Mesothelial cell of epicardium (in vitro differentiated cells): ENCODE measurements at places on chromosomes 16 and 17. TPM values are rescaled to one million over a fixed set of nuclear protein-coding genes. Genes with fewer than 3 reads are reported as not detected.
A peak's percentile ranks its signal among the peaks of the same experiment; 100 is the strongest.

- H3K36me3 ChIP-seq, result no peaks in the 10 kb centered on the region
- no peak overlapping the region for H3K27ac ChIP-seq
- H3K27me3 ChIP-seq, result peaks cover 44% of the 10 kb centered on the region
- H3K4me3 ChIP-seq, result peak overlapping the region; percentile 10
These were observed 116.6 kb downstream of the PRKCB start for GRCh38 chr16:23952128-23952970.

DNA sequence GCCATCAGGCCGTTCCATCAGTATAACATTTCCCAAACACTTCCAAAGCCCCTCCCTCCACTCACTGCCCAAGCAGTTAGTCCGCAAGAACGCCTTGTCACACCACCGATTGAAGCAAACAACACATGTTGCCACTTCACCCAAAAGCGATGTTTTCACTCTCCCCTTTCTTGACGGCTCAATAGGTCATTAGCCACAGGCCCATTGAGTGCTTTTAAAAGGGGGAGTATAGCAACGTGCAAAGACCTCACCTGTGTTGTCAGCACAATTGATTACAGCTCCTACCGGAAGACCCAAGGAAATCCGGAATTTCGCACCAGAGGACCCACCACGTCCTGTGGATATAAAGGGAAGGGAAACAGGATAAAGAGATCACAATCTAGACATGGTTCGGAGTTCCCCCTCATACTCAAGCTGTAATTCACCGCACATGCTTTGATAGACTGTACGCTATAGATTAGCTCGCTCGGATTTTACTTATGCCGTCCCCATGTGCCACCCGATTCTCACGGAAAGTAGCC is 690 bp downstream of the RPL23 start:
- peaks cover 33% of the 10 kb centered on the region for H3K36me3 ChIP-seq
- H3K27me3 ChIP-seq, result no peaks in the 10 kb centered on the region
- peak overlapping the region; percentile 100 for H3K27ac ChIP-seq
- DNase-seq, result no peak
- H3K4me3 ChIP-seq, result peak overlapping the region; percentile 100

DNA sequence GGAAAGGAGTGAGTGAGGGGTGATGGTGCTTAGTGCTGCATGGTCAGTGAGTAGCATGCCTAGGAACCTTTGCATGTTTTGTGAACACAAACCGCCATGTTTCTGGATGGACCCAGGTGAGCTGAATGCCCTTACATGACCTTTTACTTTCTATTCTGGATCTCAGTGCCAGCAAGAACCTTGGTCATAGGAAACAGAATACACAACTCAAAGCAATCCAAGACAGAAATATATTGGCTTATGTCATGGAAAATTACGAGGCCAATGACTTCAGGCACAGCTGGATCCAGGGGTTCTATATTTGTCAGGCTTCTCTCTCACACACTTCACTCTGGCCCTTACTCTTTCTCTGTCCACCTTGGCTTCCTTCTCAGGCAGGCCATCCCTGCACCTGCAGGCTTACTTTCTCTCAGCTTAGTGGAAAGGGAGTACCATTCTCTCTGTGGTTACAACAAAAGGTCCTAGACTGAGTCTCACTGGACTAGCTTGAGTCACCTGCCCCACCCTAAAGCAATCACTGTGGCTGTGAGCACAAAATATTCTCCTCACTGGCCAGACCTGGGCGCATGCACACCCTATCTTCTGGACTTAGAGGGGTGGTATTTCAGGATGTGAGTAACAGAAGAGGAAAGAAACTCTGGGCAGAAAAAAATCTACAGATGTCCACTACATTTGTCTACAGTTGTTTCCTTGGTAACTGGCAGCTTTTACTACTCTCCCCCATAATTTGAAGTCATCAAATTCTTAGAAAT is 20.4 kb upstream of the CPNE2 start:
- no peaks in the 10 kb centered on the region for H3K36me3 ChIP-seq
- peaks cover 8% of the 10 kb centered on the region for H3K4me1 ChIP-seq
- no peak for DNase-seq
- no peak overlapping the region for H3K27ac ChIP-seq
- H3K27me3 ChIP-seq, result peaks cover 14% of the 10 kb centered on the region

DNA sequence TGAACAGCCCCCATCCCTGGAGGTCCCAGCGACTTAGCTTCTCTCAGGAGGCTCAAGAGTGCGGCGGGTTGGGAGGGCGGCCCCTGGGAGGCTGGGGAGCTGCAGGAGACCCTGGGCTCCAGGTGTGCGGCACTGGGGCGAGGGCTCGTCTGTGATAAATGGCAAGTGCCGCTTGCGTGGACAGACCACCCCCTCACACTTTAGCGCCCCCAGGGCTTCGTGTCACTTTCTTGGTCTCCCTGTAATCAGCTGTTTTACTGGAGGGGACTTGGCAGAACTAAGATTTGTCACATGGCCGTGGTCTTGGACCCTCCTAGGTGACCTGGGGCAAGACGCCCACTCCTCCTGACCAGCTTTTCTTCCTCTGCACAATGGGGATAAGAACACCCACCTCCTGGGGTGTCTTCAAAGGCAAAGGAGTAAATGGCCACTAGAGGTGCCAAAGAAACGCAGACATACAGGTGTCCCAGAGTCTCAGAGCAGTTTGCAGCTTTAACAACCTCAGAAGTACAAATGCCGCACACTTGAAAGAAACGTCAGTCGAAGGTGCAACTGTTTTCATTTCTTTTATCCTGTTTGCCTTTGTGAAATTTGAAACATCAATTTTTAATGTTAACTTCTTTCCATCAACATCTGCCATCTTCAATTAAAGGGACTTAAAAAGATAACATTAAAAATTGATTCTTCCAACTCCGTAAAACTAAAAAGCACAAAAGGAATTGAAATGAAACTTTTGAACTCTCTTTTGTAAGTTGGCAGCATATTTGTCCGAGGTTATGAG is 946 bp downstream of the OSGIN1 start:
- no peak for DNase-seq
- H3K27me3 ChIP-seq, result peaks cover 1% of the 10 kb centered on the region
- peak overlapping the region; percentile 75 for H3K27ac ChIP-seq

The PLEKHH3 gene
- total RNA-seq, result 35.9 to 38.2 TPM (median 37.8 TPM) in 3 replicates

GRCh38 chr17:75241143-75241430 is 20.3 kb downstream of the GGA3 start:
- H3K36me3 ChIP-seq, result peaks cover 21% of the 10 kb centered on the region
- DNase-seq, result no peak
- no peak overlapping the region for H3K27ac ChIP-seq

DNA sequence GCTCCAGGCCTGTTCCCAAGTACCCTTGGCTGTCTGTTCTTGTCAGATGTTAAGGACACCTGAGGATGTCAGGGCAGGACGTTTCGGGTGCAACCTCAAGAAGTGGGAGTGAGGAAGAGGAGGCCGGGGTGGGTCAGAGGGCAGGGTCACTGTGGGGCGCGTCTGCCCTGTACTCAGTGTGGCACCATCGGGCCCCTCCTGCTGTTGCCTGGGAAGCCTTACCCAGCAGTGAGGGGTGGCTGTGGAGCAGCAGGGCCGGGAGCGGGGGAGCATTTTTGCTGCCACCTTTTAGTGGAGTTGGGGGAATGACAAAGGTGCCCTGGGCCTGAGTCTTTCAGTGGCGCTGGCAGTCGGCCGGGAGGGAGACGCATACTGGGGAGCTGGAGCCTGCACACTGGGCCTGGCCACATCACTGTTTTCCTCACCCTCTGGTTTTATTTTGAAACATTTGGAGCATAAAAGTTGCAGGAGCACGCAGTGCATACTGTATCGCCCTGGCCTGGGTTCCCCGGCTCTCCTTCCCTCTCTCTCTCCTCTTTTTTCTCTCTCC is 11.1 kb upstream of the FLYWCH1 start:
- H3K4me1 ChIP-seq, result peaks cover 5% of the 10 kb centered on the region
- peaks cover 1% of the 10 kb centered on the region for H3K36me3 ChIP-seq
- H3K27ac ChIP-seq, result no peak overlapping the region
- no peak for DNase-seq
- no peaks in the 10 kb centered on the region for H3K27me3 ChIP-seq

DNA sequence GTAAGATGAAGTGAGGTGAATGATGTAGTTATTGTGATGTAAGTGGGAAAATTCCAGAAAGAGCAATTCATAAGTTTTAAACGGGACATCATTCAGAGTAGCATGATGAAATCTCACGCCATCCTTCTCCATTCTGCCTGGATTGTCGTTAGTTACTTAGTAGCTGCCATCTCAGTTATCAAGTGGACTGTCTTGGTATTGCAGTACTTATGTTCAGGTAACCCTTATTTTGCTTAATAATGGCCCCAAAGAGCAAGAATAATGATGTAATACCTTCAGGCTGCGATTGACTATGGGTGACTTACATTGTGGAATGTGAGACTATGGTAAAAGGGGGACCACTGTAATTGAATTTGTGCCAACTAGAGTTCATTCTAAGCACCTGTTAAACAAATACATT is 234.1 kb upstream of the TOM1L1 start:
- H3K36me3 ChIP-seq, result no peaks in the 10 kb centered on the region
- H3K4me1 ChIP-seq, result no peaks in the 10 kb centered on the region
- no peak overlapping the region for H3K27ac ChIP-seq
- H3K4me3 ChIP-seq, result no peak overlapping the region
- H3K27me3 ChIP-seq, result no peaks in the 10 kb centered on the region
